ENCODE measurements at places on chromosomes 4 and X.
A peak's percentile ranks its signal among the peaks of the same experiment; 100 is the strongest.

DNA sequence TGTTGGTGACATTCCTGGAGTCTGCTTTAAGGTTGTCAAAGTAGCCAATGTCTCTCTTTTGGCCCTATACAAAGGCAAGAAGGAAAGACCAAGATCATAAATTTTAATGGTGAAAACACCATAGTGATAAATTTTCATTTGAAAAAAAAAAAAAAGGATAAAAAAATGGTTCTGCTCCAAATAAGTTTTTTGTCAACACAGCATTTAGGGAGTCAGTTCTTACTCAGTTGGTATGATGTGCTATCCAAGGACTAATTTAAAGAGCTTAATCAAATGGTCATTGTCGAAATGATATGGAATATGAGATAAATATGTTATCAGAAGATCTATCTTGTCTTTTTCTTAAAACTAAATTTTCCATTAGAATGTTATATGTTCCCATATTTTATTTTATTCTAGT is 83.9 kb downstream of the PCDH18 start:
- no peak for DNase-seq

GRCh38 chr4:169619518-169619957 is 840 bp upstream of the CLCN3 start:
- peak; percentile 81 for DNase-seq

DNA sequence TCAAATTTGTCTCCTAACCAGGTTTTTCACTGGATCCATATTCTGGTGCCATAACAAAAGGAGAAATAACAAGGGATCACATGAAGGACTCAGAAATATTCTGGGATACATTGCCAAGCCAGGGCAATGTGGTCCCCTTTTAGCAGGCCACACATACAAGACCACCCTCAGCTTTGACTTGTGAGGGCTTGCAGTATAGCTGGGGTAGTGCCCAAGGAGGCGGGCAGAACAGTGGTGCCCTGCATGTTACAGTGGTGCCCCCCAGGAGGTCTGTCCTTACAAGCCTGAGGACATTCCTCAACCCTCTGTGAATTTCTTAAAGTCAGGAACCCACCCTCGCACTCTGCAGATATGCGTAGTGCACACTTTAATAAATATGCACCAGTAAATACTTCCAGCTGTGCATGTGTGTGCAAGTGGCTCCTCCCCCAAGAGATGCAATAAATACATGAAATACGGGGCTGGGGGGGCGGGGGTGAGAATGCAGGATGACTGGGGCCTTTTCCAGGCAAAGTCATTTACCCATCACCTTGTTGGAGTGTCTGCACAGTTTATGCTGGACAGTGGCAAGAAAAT is 34.4 kb upstream of the TBL1X start:
- DNase-seq = no peak

- DNase-seq = no peak
These were observed 19.9 kb downstream of the SEPTIN11 start for GRCh38 chr4:76969495-76969894.

- no peak for DNase-seq
These were observed 614.6 kb upstream of the CPEB2 start for GRCh38 chr4:14387647-14388046.

DNA sequence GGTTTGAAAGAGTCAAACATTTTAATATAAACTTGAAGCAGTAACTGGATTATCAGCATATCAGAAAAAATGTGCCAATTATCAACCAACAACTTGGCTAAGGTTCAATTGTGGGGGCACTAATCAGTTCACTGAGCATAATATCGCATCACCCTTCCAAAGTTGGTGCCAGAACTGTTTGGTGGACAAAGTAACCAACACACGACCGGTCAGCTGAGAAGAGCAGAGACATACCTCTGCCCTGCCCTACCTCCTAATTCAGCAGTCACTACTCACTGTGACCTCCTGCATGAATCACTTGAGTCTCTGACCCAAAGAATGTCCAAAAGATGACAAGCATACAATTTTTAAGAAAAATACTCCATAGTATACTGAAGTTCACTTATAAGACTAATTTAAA is 53.2 kb downstream of the TSPAN5 start:
- no peak for DNase-seq

GRCh38 chr4:47145630-47146029 is 114.3 kb downstream of the GABRB1 start:
- DNase-seq = no peak

- DNase-seq = no peak
These were observed 64.3 kb upstream of the NR0B1 start for GRCh38 chrX:30373479-30373878.

DNA sequence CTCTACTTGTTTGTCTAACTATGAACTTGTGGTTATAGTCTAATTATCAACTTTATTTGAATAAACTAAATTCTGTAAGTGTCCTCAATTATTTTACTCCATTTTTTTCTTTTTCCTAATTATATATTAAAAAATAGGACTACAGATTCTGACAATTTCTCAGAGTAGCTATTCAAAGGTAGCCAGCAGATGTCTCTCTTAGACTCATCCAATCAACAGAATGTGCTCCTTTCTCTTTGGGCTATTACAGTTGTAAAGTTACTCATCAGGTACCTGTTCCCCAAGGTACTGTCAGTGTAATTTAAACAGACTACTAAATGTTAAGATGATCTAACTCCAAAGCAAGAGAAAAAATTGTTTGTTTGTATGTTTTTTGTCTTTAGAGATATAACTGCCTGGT is 248.6 kb downstream of the PCDH18 start:
- no peak for DNase-seq

- no peak for DNase-seq
These were observed 4.0 kb downstream of the NUDT10 start for GRCh38 chrX:51336584-51336983.

DNA sequence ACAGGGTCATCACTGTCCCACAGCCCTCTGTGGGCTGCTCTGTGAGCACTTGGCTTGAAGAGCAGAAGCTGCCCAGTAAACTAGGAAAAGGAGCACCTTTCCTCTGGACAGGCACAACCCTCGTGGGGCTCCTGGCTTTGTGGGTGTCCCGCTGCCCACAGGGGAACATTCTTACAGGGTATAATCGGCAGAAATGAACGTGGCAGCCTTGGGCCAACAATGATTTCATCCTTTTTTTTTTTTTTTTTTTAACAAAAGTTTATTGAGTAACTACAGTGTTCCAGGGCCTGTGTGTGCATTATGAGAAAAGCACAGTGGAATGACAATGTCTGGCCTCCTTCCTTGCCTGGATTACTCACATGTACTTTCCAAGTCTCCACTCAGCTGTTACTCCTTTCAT is 197.2 kb downstream of the PDGFC start:
- DNase-seq = no peak

DNA sequence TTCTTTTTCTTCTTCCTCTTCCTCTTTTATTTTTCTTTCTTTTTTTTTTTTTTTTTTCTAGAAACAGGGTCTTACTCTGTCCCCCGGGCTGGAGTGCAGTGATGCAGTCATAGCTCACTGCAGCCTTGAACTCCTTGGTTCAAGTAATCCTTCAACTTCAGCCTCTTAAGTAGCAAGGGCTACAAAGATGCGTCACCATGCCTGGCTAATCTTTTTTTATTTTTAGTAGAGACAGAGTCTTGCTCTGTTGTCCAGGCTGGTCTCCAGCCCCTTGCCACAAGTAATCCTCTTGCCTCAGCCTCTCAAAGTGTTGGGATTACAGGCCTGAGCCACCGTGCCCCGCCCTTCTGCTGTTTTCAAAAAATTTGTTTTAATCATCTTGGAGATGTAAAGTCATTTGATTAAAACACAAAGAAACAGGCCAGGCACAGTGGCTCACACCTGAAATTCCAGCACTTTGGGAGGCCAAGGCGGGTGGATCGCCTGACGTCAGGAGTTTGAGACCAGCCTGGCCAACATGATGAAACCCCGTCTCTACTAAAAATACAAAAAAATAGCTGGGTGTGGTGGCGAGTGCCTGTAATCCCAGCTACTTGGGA is 28.1 kb downstream of the SYNPO2 start:
- no peak for DNase-seq

GRCh38 chrX:72409993-72410392 is 104.3 kb upstream of the CITED1 start:
- no peak for DNase-seq

DNA sequence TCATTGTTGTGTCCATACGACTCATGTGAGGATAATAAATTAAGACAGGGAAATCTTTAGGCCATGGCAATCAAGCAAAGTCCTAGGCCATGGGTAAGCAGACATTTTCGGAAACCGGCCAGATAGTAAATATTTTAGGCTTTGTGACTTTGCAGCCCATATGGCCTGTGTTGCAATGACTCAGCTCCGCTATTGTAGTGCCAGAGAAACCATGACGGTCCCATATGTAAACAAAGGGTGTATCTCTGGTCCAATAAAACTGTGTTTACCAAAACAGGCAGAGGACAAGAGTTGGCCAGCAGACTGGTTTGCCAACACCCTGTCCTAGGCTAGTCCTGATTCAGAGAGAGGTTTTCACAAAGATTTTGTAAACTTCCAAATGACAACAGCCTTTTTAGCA is 5.0 kb downstream of the FAM114A1 start:
- DNase-seq = no peak

- DNase-seq = no peak
These were observed 15.6 kb upstream of the PDLIM3 start for GRCh38 chr4:185550933-185551332.

GRCh38 chr4:150135134-150135772 is 57.0 kb downstream of the DCLK2 start:
- no peak for DNase-seq

- DNase-seq = no peak
These were observed 1.5 kb downstream of the TIFA start for GRCh38 chr4:112284166-112284565.

- DNase-seq = no peak
These were observed 24.0 kb upstream of the RAP1GDS1 start for GRCh38 chr4:98237204-98237603.

DNA sequence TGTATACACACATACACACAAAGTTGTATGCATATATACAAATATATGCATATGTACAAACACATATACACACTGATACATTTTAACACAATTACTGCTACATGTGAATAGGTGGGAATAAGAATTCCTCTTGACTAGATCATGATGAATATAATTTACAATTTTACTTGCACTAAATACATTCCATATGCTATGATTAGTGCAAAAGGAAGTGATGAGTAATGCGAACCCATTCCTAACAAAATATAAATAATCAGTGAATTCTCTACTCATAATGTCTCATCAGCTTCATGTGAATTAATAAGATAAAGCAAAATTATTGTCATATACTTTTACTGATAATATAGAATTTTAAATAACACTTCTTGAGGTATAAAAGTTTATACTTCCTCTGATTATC is 1077.3 kb upstream of the PCDH10 start:
- no peak for DNase-seq

DNA sequence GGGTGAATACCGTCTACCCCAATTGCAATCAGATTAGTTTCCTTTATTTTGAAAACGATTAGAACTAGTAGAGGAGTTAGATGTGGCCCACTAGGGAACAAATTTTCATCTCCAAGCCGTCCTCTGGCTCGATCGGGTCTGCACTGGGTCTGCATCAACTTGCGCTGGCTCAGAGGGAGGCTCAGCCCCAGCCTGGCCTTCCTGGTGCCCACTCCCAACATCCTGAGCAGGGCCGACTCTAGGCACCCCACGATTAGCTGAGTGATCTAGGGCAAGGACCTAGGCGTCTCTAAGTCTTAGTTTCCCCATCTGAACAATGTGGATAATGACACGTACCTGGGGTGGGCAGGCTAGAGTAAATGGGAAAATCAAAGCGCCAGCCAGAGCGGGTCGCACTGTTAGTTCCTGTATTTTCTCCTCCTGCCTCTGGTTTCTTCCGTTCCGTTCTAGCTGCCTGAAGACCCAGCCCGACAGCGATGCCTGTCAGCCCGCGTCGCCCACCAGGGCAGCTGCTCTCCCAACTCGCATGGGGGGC is 7.7 kb upstream of the HAND2 start:
- no peak for DNase-seq

DNA sequence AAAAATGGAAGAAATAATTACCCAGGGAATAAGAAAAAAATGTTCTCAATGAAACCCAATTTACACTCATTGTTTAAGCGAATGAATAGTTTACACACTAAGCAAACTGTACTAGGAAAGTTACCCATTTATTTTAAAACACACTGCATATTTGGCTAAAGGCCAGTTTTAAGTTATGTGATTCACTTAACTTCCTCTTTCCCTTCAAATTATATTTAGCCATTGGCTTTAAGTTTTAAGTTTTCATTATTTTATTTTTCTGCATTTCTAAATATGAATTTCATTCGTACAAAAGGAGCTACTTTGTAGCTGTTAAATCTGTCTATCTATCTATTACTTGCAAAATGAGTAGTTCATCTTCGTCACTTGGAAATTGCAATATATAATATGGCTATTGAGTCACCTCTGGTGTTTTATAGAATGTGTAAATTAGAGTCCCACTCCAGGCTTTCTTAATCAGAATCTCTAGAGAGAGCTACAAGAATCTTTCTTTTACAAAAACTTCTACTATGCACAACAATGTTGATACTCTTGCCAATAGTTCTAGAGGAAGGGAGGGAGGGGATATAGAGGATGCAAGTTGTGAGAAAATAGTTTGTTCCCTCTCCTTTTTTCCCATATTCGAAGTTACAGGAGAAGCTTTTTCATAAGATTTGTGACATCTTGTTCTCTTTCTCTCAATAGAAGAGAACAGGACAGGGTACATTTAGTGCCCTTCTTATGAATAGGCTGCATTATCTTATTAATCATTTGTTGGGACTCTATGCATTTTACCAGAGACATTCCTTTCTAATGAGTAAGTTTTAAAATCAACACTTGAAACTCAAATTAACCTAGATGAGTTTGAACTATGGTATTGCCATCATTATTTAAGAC is 41.8 kb downstream of the SULT1B1 start:
- DNase-seq = no peak

GRCh38 chrX:130253916-130254315 is 14.8 kb downstream of the ZNF280C start:
- DNase-seq = no peak

GRCh38 chr4:186666252-186666651 is 57.4 kb downstream of the FAT1 start:
- no peak for DNase-seq

GRCh38 chrX:136261321-136261720 is 10.1 kb upstream of the MAP7D3 start:
- no peak for DNase-seq

- no peak for DNase-seq
These were observed 120.8 kb upstream of the MAGEA10 start for GRCh38 chrX:152259150-152259549.

DNA sequence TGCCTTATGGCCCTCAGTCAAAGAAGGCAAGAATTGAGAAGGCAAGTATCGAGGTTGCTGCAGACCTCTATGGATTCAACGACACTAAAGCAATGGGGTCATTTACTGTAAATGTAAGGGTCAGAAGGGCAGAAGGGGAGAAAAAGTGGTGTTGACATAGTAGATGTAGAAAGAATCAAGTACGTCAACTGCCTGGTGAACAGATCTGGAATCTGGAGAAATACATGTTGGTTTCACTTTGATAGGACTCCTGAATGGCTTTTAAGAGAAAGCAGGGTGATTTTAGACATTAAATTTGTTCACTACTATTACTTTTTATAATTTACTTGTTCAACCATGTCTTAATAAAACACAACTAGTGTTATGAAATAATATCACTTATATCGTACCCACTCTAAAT is 81.3 kb upstream of the FSTL5 start:
- DNase-seq = no peak

GRCh38 chr4:138851391-138852335 is 163.9 kb upstream of the NOCT start:
- DNase-seq = no peak
